ENCODE measurements at places on chromosomes 11 and 22. TPM values are rescaled to one million over a fixed set of nuclear protein-coding genes. Genes with fewer than 3 reads are reported as not detected.

GRCh38 chr22:24162436-24162835 is 18.9 kb upstream of the SUSD2 start:
- no peak for DNase-seq

- no peak for DNase-seq
Measured at GRCh38 chr11:32829157-32829679, 509 bp upstream of the PRRG4 start.

Gene EIF3F
- 151 TPM for total RNA-seq

GRCh38 chr11:855796-856195 is 13.1 kb downstream of the TSPAN4 start:
- DNase-seq, result no peak

DNA sequence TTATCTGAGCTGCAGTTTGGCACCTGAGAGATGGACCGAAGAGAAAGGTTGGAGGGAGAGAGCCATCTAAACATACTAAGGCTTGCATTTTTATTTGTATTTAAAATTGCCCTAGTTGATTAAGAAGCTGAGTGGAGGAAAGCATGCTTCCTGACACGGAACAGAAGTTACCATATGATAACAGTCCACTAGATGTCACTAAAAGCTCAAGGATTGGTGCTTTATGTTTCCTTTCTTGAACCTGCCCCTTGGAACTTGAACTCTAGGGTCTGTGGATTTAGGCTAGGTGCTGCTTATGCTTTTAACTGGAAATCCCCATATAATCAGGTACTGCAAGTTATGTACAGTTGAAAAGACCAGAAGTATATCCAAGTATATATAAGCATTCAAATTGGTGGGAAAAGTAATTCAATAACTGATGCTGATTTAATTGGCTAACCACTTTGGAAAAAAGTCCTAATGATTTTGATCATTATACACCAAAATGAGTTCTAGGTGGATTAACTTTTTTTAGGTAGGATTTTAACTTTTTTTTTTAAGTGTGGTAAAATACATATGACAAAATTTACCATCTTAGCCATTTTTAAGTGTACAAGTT is 9.5 kb downstream of the RBMXL2 start:
- DNase-seq, result no peak

GRCh38 chr11:46181843-46182424 is 60.7 kb upstream of the PHF21A start:
- DNase-seq, result no peak

Gene C1QTNF4
- 0.58 TPM for total RNA-seq

Gene ZP1
- not detected for total RNA-seq

Gene GLB1L2
- 0.30 TPM for total RNA-seq

- no peak for DNase-seq
Measured at GRCh38 chr11:129967996-129968395, 34.6 kb downstream of the PRDM10 start.

- no peak for DNase-seq
Measured at GRCh38 chr11:119362741-119363080, 16.2 kb upstream of the MFRP start.

DNA sequence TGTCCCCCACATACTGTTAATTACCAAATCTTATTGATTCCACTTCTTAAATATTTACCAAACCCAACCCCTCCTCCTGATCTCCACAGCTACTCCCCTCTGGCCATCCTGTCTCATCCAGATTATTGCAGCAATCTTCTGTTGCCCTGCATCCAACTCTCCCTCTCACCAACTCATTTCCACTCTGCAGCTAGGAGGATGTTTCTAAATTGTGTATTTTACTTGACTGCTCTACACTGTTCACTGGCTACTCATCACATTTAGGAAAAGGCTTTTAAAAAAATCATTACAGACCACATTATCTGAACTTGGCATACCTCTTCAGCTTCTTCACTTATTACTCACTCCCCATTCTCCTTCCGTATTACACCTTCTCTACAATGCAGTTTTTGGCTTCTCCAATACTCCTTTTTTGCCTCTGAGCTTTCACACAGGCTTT is 117.9 kb downstream of the ATG16L2 start:
- DNase-seq, result no peak

DNA sequence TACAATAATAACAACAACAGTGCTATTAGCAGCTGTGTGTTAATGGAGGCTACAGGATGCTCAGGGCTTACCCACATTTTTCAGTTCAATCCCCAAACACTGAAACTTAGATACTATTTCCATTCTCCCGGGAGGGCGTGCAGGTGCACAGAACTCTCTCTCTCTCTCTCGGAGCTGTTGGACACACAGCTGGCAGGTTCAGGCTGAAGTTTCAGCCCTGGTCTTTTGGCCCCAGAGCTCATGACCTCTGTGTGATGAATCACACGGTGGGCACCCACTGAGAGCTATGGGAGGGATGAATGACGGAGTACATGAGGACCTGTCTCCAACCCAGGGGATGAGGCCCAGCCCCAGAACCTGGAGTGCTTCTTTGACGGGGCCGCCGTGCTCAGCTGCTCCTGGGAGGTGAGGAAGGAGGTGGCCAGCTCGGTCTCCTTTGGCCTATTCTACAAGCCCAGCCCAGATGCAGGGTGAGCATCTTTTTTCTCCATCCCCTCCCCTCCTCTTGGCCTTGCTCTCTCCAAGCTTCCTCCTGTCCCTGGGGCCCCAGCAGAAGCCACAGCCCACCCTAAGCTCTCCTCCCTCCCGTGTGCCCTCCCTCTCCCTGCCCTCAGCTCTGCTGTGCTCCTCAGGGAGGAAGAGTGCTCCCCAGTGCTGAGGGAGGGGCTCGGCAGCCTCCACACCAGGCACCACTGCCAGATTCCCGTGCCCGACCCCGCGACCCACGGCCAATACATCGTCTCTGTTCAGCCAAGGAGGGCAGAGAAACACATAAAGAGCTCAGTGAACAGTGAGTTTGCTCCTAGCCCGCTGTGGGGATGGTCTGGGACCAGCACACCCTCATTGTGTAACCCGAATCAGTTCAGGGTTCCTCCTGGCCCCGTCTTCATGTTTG is 16.9 kb downstream of the CSF2RB start:
- DNase-seq, result no peak

GRCh38 chr11:8043756-8044155 is 37.3 kb upstream of the TUB start:
- DNase-seq, result no peak

Gene LRRC74B
- not detected for total RNA-seq

Gene NAALAD2
- 0.60 TPM for total RNA-seq

Gene SLC25A18
- total RNA-seq, result 2.7 TPM

DNA sequence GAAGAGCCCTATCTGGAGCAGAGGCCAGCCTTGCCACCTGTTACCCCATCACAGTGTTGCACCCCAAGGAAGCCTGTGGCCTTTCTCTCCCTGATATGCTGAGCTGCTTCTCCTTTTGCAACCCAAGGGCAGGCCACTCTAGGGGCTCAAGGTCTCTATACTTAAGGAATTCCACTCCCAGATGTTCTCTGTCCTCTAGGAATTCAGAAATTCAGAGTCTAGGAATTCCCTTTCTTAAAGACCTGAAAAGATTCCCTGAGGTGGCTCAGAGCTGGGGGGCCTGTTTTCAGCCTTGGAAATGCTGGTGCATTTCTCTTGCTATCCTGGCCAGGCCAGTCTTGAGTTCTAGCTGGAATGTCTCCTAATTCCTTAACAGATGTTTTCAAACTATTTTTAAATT is 68.0 kb upstream of the OLFML1 start:
- DNase-seq, result no peak

Gene SOX10
- total RNA-seq, result 1.2 TPM

Gene HPS4
- total RNA-seq, result 11.7 TPM

GRCh38 chr11:35179466-35180135 is 40.6 kb downstream of the CD44 start:
- DNase-seq, result no peak

Gene LRRN4CL
- total RNA-seq, result 2.7 TPM

GRCh38 chr11:133519560-133519959 is 12.7 kb downstream of the OPCML start:
- no peak for DNase-seq

DNA sequence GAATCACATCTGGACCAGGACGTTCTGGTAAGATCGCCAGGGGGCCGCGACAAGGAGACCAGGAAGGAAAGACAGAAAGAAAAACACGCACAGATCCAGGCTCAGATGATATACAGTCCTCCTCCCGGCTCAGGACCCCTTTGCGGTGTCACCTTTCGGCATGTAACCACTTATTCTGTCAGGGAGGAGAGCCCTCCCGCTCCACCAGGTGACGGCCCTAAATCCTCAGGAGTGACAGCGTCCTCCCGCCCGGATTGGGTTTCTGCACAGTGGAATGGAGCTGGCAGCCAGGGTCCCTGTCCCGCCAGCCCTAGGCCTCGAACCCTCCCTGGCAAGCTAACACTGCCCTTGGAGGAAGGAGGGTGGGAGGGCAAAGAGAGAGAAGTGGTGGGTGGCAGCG is 24.3 kb upstream of the KCNQ1OT1 start:
- no peak for DNase-seq

Gene NNMT
- total RNA-seq, result 32.6 TPM

Measured in left ventricle myocardium inferior (tissue), 1 donor.